COLO829 (cell line): ENCODE measurements at places on chromosomes 7 and 10.

- no peak for DNase-seq
These were observed 23.5 kb downstream of the FBXW4 start for GRCh38 chr10:101671453-101671852.

DNA sequence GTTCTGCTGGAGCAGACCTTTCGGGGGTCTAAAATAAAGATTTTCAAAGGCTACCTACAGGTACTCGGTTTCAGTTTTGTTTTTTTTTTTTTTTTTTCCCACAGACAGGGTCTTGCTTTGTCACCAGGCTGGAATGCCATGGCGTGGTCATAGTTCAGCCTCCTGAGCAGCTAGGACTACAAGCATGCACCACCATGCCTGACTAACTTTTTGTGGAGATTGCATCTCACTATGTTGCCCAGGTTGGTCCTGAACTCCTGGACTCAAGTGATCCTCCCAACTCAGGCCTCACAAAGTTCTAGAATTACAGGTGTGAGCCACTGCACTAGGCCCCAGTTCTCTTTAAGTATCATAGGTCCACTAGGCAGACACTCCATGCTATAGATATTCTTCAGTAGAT, 34.5 kb downstream of the BAMBI start:
- no peak for DNase-seq

GRCh38 chr7:50379082-50379481, 71.1 kb downstream of the FIGNL1 start:
- DNase-seq: no peak

- no peak for DNase-seq
These were observed 104.0 kb downstream of the GRM3 start for GRCh38 chr7:86747698-86748097.

- no peak for DNase-seq
These were observed 36.3 kb downstream of the GARS1 start for GRCh38 chr7:30630986-30631385.

DNA sequence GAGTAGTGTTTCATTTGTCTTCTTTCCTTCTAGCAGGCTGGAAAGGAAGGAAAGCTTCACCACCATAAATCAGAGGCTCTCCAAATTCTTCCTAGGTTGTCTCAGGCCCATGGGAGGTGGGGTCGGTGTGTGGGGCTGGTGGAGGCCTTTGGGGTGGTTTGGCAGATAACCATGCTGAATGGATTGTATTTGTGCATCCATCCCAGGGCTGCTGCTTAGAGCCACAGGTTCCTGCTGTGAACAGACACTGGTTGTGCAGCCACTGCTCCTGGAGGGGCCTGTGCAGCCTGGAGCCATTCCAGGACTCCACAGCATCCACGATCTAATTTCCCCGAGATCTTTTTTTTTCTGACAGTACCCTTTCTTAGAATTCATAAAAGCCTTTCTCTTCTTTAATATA, 741.8 kb downstream of the SUGCT start:
- DNase-seq: no peak

- DNase-seq: no peak
These were observed 687.8 kb downstream of the IPMK start for GRCh38 chr10:57579926-57580325.

DNA sequence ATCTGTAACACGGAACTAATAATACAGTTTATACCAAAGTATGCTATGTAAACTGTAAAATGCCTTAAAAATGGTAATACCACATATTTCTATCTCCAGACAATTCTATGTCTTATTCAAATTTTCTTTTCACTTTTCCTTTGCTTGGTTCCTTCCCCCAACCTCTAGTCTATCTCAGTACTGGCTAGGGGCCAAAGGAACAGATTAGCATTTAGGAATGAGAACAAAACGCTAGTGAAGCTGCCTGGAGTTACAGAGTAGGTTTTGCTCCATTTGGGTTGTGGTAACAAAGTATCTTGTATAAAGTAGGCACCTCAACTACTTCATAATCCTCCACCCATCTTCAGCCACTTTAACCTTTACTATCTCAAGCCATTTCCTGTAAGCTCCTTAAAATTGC, 94.1 kb downstream of the HBP1 start:
- DNase-seq: no peak

DNA sequence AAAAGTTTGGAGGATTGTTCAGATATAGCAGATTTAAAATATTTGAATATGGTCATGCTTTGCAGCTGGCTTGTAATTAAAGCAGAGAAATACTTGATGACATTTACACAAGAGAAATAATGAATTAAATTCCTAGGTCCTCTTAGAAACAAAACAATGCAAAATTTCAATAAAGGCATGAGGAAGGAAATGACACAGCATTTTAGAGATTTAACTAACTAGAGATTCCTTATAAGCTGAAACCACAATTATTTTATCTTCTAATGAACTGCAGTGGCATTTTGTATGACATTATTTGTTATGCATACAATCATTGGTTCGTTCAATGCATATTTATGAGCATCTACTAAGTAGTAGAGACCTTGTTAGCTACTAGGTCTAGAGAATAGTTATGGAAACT, 490.9 kb downstream of the ZWINT start:
- DNase-seq: no peak

GRCh38 chr7:102039706-102040105, 222.3 kb downstream of the CUX1 start:
- DNase-seq: no peak

DNA sequence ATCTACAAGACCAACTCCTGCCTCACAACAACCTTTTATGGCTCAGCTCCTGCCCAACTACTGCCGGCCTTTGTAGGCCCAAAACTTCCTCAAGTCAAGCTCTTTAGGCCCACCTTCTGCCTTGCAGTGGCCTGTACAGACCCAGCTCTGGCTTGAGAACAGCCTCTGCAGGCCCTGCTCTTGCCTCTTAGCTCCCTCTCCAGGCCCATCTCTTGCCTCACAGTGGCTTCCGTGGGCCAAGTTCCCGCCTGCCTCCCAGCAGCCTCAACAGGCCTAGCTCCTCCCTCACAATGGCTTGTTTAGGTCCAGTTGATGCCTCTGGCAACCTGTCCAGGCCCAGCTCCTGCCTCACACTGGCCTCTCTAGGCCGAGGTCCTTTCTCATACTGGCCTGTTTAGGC, 32.4 kb upstream of the VKORC1L1 start:
- no peak for DNase-seq

DNA sequence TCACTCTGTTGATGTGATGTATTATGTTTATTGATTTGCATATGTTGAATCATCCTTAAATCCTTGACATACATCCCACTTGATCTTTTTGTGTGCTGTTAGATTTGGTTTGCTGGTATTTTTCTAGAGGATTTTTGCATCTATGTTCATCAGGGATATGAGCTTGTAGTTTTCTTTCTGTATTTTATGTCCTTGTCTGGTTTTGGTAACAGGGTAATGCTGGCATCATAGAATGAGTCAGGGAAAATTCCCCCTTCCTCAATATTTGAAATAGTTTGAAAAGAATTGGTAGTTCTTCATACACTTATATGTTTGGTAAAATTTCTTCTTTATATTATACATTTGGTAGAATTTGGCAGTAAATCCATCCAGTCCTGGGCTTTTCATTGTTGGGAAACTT, 89.4 kb upstream of the SLC13A1 start:
- DNase-seq: no peak

DNA sequence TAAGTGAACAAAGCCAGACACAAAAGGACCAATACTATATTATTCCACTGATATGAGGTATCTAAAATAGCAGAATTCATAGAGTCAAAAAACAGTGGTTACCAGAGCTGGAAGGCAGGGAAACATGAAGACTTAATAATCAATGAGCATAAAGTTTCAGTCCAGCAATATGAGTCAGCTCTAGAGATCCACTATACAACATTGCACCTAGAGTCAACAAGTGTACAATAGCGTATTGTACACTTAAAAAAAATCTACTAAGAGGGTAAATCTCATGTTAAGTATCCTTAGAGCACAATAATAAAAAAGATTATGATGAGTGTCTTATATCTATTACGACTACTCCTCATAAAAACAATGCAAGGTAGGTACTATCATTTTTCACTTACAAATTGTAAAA, 36.1 kb downstream of the C10orf90 start:
- peak; percentile 45 for DNase-seq

- DNase-seq: no peak
These were observed 553 bp downstream of the TSPAN15 start for GRCh38 chr10:69451784-69452251.

DNA sequence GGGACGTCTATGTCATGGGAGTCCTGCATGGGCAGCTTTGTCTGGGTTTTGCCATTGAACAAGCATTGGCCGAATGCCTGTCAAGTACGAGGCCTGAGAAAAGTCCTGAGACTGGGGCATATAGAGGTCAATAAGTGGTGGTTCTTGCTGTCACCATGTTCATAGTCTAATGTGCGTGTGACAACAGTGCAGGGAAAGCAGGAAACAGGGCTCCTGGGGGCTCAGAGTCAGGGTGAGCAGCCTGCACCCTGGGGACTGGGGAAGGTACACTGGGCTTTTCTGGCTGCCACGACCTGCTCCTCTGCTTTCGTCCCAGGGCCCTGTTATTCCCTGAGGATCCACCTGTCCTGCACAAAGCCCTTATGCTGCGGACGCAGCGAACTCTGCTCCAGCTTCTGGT, 21.3 kb downstream of the FAM241B start:
- DNase-seq: no peak

- DNase-seq: no peak
These were observed 6.0 kb downstream of the ENTPD7 start for GRCh38 chr10:99665304-99665703.

GRCh38 chr10:93027508-93027907, 33.1 kb upstream of the CYP26C1 start:
- no peak for DNase-seq

GRCh38 chr10:109898666-109899355, 24.5 kb downstream of the XPNPEP1 start:
- DNase-seq: no peak
